NCI-H146 (cell line): ENCODE measurements at places on chromosomes 4 and X.
A peak's percentile ranks its signal among the peaks of the same experiment; 100 is the strongest.

DNA sequence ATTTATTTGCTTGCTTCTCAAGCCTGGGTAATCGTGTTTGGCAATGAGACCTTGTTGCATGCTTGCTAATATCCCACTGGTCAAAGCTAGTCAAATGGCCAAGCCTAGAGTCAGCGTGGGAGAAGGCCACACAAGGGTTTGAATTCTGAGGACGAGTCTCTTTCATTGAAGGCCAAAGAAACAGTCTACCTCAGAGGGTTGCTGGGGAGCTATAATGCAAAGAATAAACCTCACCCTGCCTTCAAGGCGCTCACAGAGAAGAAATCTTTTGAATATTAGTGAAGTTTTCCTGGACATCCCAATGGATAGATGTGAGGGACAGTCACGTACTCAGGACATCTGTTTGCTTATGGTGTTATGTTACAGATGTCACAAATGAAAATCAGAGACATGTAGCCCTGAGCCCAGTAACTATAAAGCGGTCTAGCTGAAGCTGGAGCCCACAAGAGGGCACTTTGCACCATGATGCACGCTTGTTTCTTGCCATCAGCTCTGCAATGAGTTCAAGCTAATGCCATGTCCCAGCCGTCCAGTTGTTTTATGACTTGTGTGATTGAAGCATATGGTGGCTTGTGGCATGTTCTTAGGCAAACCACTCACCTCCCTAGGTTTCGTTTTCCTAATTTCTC lies 1.1 kb upstream of the TLR3 start:
- DNase-seq, result peak; percentile 45

DNA sequence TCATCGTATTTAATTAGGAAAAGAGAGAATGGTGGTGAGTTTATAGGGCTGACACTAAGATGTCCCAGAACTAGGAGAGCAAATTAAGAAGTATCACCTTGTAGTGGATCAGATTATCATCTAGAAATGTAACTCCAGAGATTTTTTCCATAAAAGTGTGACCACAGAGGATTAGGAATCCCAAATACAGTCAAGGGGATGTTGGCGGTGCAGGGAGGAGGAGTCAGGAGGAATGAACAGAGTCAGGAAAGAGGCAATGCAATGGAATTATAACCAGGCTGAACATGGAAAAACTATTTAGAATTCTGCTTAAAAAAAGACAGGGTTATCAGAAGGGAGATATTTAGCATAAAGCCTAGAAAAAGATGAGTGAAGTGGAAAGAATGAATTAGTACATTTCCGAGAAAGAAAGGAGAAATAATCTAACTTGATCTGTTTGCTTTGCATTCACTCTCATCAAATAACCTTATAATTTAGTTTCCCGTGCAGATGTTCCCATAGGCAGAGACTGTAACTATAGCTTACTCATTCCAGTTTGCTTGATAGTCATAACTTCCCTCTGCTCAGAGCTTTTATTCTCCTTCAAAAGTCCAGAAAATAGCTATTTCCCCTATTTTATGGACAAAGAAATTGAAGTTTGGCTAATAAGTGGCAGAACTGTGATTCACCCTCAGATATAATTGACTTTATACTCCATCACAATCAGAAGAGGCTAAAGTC lies 56.4 kb downstream of the SCFD2 start:
- no peak for DNase-seq

DNA sequence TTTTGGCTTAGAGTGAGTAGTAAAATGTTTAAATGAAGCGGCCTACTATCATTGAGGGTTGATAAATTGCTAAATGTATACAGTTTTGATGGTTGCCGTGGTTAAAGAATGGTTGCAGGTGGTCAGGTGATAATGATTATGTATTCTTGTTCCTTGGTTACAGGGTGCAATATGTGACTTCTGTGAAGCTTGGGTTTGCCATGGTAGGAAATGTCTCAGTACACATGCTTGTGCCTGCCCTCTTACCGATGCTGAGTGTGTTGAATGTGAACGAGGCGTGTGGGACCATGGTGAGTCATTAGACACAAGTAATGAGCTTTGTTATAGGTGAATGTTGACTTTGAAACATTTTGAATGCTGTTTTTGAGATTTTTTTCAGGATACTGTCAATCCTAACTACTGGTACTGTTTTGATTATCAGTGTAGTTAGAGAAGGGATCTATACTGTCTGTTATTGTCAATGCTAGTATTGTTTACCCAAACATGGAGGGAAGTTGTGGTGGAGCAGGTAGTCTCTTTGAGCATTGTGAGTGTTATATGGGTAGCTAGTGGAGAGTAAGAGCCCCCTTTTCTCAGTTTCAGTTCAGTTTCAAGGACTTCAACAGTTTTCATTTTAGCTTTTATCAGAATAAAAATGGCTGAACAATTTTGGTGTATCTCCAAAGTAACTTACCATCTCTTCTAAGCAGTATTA lies 8.9 kb downstream of the ZNF330 start:
- no peak for DNase-seq

DNA sequence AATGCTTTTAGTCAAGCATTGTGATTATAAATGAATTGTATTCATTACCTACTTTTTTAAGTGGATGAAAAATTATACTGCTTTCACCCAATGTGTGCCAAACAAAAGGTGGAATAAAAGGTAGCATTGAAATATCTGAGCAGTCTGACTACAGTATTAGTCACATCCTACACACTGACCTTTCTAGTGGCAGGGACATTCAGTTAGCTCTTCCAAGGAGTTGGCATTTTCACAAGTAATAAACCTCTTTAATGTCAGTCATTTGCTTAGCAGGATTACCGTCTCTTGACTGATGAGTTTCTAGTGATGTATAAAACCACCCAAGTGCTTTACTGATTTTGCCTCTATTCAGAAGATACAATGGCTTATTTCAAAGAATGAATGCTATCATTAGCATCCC lies 687.9 kb downstream of the ARAP2 start:
- no peak for DNase-seq

GRCh38 chr4:139457318-139457717 lies 3.4 kb downstream of the RAB33B start:
- DNase-seq, result no peak

DNA sequence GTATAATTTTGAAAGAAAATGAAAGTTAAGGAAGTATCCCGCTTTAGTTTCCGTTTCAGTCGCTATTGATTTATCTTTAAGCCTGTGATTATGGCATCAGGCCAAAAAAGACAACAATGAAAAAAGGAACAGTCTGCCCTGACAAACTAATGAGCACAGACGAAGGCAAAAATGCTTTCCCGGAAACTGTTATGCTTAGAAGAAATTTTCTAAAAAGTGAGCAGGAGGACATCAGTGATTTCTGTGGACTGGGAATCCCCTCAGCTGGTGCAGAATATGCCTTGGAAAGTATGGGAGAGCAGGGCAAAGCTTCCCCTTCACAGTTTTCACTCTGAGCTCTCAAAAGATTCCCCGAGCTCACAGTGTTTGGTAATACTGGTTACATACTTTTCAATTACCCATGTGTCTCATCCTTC lies 5.1 kb upstream of the CXCL10 start:
- peak; percentile 48 for DNase-seq
